ENCODE measurements at places on chromosomes 2 and 18.

DNA sequence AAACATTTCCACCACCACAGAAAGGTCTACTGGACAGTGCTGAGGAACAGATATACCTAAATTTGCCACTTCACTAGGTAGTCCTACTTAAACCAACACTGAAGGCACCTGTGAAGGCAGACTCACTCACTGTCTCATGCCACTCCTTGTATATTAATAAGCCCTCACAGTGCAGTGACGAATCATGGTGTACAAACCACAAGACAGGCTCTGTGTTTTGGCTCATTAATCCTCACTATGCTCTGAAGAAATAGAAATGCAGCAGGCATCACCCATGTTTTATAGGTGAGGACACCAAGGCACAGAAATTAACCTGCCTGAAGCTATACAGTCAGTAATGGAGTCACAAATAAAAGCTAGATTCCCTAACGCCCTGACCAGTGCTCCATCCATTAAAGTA, 44.3 kb downstream of the BARD1 start:
- no peak for ATAC-seq

DNA sequence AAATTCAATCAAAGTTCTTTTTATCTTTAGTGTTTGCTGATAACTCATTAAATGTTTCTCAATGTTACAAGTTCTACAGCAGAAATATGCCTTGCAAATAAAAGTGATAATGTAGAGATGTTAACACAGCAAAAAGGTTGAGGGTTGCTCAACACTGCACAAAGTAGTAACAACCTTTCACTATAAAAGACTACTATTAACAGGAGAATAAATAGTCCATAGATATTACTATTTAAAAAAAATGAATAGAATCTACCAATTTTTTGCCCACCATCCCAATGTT, 378.1 kb downstream of the RBM43 start:
- ATAC-seq, result no peak

GRCh38 chr2:26072925-26073768, 39.3 kb downstream of the RAB10 start:
- peak; percentile 38 for ATAC-seq

- no peak for ATAC-seq
Measured at GRCh38 chr18:58042826-58043490, 1.1 kb upstream of the NEDD4L start.

- ATAC-seq, result no peak
Measured at GRCh38 chr18:78586586-78586985, 393.0 kb upstream of the SALL3 start.

- peak; percentile 23 for ATAC-seq
Measured at GRCh38 chr2:160293391-160294091, 93.5 kb upstream of the ITGB6 start.

DNA sequence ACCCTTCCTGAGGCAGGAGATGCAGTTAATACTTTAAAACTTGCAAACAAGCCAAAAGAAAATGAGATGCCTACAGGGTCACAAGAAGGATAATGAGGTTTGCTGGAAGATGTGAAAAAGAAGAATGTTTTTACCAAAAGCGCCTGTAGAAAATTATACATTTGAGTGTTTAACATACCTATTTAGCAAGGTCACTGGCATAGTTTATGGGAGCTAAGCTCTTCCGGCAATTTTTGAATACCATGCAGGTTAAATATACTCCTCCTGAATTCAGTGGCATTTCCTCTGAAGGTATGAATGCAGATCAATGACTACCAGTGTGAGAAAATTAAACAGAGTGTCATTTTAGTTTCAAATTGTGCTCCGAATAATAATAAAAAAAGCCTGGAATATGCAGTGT, 21.2 kb upstream of the MAP3K20 start:
- no peak for ATAC-seq

DNA sequence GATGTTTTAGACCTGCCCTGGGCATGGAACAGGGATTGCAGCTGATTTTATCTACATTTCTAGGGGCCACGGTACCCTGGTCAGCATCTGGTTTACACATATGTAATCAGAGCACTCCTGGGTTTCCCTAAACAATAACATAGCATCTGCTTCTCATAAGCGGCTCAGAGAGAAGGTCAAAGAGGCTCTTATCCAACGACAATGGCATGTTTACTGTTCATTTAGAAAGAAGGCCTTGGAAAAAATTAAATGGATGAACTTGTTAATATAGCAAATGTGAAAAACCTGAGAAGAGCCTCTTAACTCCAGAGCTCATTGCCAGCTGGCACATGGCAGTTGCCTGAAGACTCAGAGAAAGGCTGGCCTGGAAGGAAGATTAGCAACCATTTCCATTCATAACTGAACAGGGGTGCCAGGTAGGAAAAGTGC, 202.8 kb upstream of the THUMPD2 start:
- ATAC-seq, result no peak

DNA sequence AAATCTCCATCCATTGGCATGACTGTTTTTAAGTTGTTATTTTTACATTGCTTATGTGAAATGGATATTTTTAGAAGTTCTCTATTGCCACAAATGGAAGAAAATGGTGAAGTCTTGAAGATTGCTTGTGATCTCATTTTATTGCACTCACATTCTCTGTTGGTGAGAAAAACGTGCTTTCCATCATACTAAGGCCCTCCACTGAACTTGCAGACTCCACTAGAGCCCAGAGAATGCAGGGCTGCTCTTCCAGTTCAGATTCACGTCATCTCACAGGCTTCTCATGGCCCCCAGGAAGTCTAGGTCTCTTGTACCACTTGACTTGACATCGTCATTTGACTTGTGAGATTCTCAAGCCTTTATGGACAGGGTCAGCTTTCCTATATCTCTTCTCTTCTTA, 254.8 kb upstream of the COPS8 start:
- ATAC-seq, result no peak

DNA sequence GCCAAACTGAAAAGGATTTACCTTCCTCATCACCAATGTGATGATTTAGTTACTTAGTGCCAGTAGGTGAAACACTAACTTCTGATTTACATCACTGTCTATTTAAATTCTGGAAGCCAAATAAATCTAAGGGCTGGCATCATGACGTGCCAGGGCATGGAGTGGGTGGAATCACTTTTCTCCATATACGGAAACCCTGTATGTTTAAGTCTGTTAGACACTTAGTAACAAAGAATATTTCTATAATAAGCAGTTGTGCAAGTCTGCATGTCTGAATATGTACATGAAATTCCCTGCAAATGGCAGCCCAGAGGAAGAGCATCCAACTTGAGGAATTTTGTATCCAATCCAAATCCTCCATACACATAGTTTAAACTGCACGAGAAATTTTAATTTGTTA, 243.1 kb upstream of the SMAD7 start:
- ATAC-seq, result no peak

- ATAC-seq, result no peak
Measured at GRCh38 chr18:62138461-62139235, 48.2 kb downstream of the PIGN start.

GRCh38 chr2:232831496-232831895, 38.6 kb upstream of the SNORC start:
- no peak for ATAC-seq

DNA sequence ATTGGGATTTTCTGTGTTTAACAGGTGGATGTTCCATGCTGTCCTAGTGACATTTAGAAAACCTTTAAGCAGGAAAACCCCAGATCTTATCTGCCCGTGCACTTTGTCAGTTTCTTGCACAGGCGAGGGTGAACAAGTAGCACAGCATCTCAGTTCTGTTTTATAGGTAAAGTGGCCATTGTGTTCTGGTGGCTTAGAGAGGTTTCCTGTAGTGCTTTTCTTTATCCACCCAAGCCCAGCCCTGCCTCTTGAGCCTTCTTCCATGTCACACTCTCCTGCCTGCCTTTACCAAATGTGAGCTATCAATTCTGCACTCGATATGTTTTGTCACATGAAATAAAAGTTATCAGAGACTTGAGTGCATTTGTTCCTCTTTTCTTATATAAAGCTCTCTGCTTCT, 135.3 kb upstream of the NOSTRIN start:
- ATAC-seq, result no peak

DNA sequence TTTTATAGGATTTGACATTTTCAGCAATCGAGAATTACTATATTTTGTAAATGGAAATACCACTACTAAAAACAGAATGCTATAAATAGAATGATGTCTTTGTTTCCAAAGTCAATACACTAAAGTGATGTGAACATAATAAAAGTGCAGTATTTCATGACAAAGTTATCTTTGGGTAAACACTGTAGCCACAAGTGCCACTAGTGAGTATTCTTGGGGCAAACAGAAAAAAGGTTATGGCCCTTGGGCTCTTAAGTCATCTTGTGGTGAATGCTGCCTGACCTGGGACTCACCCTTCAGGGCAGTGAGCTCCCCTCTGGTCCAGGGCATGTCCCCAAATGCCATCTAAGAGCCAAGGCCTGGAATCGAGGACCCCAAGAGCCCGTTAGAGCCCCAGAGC, 99.2 kb upstream of the KYNU start:
- no peak for ATAC-seq

GRCh38 chr2:37555457-37555856, 116.0 kb downstream of the CDC42EP3 start:
- ATAC-seq, result no peak

DNA sequence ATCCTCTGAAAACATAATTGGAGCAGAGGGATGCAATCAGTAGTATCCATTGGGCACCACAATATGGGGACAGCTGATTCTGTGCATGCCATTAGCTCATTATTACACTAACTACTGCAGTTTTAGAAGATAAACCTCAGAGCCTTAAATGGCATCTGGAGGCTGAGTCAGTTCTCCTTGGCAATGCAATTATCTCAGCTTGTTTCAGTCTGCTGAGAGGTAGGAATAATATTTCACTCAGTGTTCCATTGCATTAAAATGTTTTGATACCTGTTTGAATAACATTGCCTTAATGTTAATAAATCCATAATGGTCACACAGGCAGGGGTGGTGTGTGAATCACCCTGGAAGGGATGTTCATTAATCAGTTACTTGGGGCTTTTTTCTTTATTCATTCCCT, 309.6 kb downstream of the LRRTM1 start:
- ATAC-seq, result peak; percentile 87

GRCh38 chr2:236177967-236178889, 10.0 kb upstream of the GBX2 start:
- peak; percentile 79 for ATAC-seq

DNA sequence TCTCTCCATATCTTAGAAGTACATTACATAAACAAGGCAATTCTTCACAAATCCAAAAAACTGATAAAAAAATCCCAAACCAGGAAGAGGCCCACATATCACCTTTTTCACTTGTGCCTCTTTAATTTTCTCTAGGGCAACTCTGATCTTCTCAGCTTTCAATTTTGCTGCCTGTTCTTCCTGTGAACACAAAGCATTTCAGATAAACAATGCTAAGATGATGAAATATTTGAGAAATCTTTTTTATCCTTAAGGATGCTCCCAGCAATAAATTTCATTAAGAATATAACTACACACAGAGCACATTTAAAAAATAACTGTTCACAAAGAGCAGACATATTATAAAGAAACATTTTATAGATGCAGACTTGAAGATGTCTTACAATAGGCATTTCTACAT, 73.4 kb downstream of the RAPH1 start:
- ATAC-seq, result no peak

DNA sequence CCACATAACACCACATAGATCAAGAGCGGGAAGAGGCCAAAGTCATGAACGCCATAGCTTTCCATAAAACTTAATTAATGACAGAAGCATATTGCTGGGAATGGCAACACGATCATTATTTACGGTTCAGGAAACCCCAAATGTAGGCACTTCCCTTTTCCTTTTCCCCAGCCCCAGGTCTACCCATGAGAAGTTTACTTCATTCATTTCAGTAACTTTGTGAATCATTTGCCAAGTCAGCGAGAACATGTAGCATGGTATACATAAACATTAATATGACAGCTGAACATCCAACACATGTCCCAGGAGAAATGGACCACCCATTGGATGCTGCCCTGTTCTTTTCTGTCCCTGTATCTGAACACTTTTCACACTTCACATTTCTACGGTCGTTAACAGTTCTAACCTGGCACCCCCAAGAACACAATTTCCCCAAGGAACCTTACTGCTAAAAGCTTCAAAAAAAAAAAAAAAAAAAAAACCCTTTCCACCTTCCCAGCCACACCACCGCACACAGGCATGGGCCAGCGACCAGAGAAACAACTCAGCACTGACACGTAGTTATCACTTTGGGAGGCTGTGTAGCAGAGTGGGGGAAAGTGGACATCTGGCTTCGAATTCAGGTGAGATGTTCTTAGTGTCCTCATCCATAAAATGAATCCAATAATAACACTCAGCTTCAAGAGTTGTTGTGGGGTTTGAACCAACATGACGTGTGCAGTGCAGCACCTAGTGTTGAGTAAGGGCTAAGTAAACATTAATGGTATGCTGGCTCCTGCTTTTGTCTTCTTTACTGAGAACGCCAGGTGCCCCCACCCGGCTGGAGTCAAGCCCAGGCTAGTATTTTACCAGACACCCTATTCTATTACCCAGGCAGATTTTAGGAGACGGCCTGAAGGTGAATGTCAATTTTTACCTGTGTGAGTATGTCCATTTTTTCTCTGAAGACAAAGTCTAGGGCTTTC, 371.5 kb downstream of the LNPK start:
- no peak for ATAC-seq

DNA sequence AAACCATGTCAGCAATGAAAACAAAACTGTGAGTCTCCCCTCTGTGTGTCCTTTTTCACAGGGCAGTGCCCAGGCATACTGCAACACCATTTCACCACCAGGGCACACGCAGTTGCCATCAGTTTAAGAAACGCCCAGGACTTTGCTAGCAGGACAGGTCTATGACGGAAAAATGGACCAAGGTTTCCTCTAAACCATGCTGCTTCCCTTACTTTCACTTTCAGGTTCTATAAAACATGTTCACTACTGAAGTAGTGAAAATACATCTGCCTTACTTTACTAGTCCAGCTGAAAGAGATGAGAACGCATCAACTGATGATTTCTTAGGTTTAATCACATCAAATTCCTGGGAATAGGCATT, 110.5 kb downstream of the TCF4 start:
- peak; percentile 26 for ATAC-seq

DNA sequence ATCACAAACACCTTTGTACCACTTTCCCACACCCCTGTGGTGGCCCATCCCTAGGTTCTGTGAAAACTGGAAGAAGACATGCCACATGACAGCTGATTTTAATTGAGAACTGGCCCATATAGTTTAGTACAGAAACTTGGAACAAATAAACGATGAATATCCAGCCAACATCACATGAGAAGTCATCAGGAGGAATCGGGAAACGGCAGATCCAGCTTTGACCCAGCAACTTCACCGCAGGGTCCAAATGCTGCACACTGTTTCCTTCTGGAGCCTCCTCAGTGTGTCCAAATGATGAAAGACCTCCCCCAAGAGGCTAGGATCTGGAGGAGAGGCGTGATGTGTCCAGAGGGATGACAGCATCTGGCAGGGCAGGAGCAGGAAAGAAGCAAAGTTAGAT, 75.5 kb downstream of the COPS8 start:
- no peak for ATAC-seq

DNA sequence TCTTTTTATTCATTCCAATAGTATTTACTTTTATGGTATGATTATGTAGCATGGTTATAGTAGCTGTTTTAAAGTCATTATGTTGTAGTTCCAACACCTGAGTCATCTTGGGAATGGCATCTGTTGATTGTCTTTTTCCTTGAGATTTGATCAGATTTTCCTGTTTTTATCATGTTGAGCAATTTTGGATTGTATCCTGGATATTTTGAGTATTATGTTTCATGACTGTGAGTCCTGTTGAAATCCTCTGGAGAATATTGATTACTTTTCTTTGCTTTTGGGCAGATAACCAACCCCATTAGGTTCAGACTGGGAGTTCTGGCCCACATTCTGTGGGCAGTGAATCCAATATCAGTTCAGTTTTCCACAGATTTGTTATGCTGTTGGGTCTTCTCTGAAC, 163.2 kb upstream of the SPRED2 start:
- no peak for ATAC-seq

- ATAC-seq, result no peak
Measured at GRCh38 chr2:28228434-28228995, 164.1 kb upstream of the FOSL2 start.

All from motor neuron (in vitro differentiated cells).